ENCODE measurements at places on chromosomes 2 and 18.

- DNase-seq: no peak
Measured at GRCh38 chr2:218701806-218702205, 8.8 kb upstream of the TTLL4 start.

GRCh38 chr2:120773186-120773800 is 37.6 kb downstream of the GLI2 start:
- DNase-seq: no peak

- peak; percentile 82 for DNase-seq
Measured at GRCh38 chr2:144152817-144153271, 367.1 kb downstream of the ZEB2 start.

DNA sequence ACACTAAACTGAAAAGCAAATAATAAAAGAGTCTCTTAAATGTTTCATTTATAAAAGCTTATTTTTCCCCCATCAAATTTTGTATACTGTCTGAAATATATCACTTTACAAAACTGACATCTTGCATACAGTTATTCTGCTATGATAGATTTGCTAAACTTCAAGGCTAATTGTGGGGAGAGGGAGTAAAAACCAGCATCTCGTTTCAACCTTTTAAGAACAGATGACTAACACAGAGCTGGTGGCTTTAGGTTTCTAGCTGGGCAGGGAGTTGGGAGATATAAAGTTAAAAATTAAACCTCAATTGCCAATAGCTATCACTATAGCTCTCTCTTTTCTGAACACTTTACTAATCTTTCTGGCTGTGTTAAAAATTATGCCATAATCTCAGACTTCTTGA is 23.5 kb downstream of the C1D start:
- no peak for DNase-seq

- peak; percentile 42 for DNase-seq
Measured at GRCh38 chr2:20516646-20517341, 69.9 kb downstream of the RHOB start.

- peak; percentile 41 for DNase-seq
Measured at GRCh38 chr18:12238826-12239225, 15.3 kb upstream of the CIDEA start.

DNA sequence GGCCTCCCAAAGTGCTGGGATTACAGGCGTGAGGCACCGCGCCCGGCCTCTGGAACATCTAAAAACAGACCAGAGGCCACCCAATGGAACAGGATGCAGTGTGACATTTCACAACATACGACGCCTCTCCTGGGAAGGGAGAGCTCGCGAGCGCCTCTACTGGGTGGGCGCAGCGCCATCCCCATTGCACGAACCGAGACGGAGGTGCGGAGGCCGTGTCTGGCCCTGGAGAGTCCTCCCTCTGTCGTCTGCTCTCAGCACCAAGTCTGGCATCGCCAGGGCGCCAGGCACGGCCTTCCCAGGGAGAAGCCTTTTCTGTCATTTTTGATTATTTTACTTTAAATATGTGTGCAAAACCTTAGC is 9.4 kb upstream of the GBX2 start:
- peak; percentile 16 for DNase-seq

DNA sequence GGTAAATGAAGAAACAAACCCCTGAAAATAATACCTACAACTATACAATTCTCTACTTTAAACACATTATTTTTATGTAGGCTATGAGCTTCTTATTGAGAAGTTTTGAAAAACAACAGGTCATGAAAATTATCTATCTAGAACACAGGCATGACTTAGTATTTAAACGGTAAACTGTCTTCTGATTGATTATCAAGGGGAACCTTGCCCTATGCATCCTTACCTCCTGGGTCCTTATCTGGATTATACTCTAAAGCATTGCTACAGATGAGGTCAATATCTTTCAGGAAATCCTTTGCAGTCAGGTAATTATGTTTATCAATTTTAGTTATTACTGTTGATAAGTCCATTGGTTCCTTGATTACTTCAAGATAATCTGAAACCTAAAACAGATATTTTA is 144.3 kb downstream of the ATAD2B start:
- DNase-seq: no peak

GRCh38 chr2:239443102-239443620 is 42.3 kb upstream of the HDAC4 start:
- no peak for DNase-seq

All from IMR-90 (cell line).